Brain pericyte (primary cell): ENCODE measurements at places on chromosomes 2 and 18.

DNA sequence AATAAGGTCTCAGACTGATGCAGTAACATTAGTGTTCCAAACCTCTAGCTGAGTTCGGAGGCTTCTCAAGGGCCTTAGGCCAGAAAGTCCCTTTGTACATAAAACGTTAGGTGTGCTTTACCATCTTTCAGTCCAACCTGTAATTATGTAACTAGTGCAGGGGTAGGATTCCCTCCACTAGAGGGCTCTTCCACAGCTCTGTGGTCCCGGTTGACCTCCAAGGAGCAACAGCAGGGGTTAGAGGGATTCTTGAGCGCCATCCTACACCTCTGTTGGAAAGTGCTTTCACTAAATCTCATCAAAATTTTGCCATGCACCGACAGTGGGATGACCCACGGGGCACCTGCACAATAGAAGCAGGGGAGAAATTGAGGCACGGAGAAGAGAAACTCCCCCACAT, 155.8 kb upstream of the LRP1B start:
- DNase-seq = no peak

GRCh38 chr18:57516056-57516455, 70.4 kb downstream of the FECH start:
- DNase-seq = no peak

DNA sequence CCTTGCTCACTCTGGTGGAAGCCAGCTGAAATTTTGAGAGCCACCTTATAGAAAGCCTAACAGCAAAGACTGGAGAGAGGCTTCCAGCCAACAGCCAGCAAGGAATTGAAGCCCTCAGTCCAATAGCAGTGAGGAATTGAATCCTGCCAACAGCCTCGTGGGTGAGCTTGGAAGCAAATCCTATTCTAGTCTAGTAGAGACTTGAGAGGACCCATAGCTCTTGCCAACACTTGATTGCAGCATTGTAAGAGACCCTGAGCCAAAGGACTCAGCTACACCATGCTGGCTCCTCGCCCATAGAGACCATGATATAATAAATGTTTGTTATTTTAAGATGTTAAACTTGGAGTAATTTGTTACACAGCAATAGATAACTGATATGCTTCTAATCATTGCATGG, 403.0 kb upstream of the TNP1 start:
- no peak for DNase-seq

- no peak for DNase-seq
Observed at GRCh38 chr18:52764316-52764715, 424.3 kb downstream of the DCC start.

DNA sequence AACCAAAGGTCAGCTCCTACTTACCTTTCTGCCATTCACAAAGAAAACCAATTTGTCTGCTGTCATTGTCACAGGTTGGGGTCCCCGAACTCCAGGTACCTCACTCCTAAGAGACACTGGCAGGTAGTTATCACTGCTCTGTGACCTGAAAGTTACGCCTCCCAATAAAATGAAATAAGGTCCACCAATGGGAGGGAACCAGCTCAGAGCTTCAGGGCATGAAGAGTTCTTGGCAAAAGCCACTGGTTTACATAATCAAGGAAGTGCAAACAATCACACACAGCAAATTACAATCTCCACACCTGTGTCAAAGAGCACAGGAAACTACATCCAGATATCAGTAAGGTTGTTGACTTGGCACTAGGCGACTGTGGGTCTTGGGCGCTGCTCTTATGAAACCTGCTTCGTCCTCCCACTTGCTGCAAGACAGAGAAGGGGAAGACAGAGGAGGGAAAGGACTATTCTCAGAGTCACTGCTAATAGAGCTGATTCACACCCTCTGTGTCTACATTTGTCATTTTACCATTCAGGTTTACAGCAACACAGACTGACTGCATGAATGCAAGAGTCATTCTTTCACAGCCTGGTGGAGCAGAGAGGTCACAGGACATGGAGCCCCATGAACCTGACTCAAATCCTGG, at the start of gene XDH:
Gene XDH (minus strand): TSS at position 142 of the 641 bp plus-strand sequence. CDS start 76 bp downstream, at position 66.
- DNase-seq = no peak

GRCh38 chr2:238225911-238226697, 13.7 kb downstream of the HES6 start:
- DNase-seq = no peak

DNA sequence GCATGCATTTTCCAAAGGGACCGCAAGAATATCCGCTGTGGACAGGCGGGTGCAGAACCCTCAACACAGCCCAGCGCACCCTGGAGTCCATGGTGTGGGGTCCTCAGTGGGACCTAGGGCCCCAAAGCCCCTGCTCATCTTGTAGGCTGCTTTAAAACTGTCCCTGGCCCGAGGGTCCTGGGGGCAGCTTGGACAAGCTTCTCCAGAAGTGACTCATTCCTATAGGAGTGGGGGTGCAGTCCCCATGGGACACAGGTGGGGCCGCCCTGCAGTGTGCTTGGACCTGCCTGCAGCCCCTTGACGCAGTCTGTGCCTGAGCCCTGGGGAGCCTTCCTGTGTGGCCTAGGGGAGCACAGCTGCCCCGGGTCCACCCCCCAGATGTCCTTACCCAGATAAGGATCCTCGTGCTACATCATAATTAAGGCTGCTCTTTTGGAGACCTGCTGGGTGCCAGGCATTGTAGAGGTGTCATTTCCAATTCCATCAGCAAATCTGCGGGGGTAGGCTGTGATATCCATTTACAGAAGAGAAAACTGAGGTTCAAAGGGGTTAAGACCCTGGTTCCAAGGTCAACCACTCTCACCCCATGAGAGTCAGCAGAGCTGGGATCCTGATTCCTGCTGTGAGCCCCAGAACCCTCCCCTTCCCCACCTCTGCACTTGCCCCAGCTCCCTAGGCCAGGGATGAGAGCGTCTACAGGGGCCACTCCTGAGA, 1.7 kb upstream of the HS6ST1 start:
- no peak for DNase-seq

DNA sequence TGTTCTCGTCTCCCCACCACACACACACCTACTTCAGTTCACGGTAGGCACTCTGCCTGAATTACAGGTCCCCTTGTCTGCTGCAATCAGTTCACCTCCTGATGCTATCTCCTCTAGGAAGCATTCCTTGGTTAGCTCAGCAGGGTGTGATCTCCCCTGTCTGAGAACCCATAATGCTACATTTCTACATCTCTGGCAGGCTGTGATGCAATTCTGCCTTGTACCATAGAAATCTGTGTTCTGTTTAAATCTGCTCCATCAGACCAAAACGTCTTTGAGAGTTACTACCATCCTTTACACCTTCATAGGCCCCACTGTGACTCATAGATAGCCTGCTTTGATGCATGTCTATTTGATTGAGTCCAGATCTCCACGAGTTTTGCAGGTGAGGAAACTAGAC, 103.9 kb downstream of the TTC32 start:
- DNase-seq = no peak

GRCh38 chr2:233142355-233142897, 82.3 kb downstream of the INPP5D start:
- no peak for DNase-seq

DNA sequence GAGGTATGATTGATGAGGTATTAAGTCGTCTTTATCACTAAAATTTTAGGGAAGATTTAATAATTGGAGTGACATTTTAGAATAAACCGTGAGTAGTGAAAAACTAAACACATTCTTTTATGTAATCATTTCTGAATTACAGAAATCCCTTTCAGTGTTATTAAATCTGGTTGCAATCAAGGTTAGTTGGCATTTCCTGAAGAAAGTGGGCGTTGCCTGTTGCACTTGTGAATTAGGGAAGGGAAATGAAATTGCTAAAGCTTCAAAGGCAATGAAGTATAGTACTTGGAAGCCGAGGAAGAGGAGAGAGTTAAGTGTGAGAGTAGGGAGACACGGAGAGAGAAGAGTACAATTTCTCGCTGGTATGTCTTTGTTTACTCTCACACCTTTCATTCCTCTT, 274.5 kb downstream of the SLC8A1 start:
- DNase-seq = no peak

GRCh38 chr18:55996717-55997116, 408.7 kb upstream of the TCF4 start:
- DNase-seq = no peak

GRCh38 chr2:86001326-86001725, 104.4 kb downstream of the POLR1A start:
- no peak for DNase-seq
